ENCODE measurements at places on chromosomes 13 and 19. TPM values are rescaled to one million over a fixed set of nuclear protein-coding genes. Genes with fewer than 3 reads are reported as not detected.

Gene ADGRE1
- total RNA-seq: 2.1 TPM

Gene SLC7A10
- total RNA-seq: not detected

Gene TNNT1
- total RNA-seq: 1.3 TPM

Gene ZNF682
- total RNA-seq: 4.8 TPM

Gene IQCN
- 3.3 TPM for total RNA-seq

Gene GJB2
- total RNA-seq: 2.7 TPM

Gene TMEM238
- total RNA-seq: 10.5 TPM

Gene ZNF534
- total RNA-seq: not detected

Gene CCDC169
- total RNA-seq: 0.23 TPM

Gene WDR87
- not detected for total RNA-seq

Gene ATP4B
- not detected for total RNA-seq

Gene ZFR2
- 0.32 TPM for total RNA-seq

GRCh38 chr13:35285677-35286076 is 190.8 kb downstream of the MAB21L1 start:
- DNase-seq: no peak

GRCh38 chr19:48502350-48503018 is 9.2 kb downstream of the LMTK3 start:
- no peak for DNase-seq

DNA sequence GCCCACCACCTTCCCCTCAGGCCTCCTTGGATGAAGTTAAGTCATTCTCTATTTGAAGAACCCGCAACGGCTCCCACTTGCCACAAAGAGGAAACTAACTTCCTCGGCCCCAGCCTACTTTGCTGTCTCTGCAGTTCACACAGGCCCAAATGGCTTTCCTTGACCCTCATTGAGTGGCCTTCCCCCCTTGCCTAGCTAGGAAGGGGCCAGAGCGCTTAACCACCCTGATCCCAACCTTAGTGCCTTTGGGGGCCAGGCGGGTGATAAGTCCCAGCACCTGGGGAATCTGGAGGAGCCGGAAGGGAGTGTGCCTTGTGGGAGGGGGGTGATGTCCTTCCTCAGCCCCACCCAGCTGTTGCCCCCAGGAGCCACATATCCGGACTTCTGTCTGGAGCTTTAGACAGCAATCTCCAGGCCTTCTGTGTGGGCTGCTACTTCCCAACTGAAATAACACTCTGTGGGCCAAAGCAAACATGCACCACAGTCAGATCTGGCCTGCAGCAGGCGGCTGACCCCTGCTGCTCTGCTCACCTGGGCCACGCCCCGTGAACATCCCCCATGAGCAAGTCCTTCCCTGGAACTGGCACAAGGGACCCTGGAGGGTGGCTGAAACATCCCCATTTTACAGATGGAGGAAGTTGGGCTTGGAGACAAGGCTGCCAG is 10.5 kb downstream of the NECTIN2 start:
- no peak for DNase-seq

DNA sequence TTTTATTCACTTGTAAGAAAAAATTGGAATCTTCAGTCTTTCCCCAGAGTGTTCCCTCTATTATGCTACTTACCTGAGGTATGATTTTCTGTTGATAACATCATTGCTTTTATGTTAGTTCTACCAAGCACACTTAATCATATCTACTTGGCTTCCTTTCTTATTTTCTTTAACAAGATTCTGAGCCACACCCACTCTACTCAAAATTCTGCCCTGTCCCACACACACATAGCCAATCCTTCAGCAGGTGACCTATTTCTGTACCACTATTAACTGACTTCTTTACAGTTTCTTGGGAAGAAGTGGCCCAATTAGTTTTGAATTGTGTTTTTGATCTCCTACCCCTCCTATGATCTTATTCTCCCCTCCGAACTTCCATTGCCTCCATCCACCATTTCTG is 215.7 kb downstream of the PCDH9 start:
- no peak for DNase-seq

DNA sequence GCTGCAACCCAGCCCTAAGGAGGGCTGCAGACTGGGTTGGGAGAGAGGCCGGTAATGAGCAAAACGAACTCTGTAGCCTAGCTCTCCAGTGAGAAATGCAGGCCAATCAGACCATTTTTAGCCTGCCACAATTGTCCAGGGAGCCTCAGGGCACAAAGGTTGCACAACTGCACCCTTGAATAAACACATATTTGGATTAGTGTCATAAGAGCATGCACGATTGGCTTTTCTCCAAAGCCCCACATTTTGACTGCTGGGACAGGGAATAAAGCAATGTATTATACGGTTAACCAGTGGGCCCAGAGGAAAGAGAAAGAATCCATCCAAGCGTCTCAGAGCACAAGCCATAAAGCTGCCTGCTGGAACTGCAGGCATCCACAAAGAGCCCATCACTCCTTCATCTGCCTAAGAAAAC is 729.4 kb upstream of the SGCG start:
- no peak for DNase-seq

GRCh38 chr19:54297759-54298305 is 15.1 kb downstream of the LILRA5 start:
- no peak for DNase-seq

GRCh38 chr13:75656425-75656989 is 20.4 kb downstream of the LMO7 start:
- no peak for DNase-seq

DNA sequence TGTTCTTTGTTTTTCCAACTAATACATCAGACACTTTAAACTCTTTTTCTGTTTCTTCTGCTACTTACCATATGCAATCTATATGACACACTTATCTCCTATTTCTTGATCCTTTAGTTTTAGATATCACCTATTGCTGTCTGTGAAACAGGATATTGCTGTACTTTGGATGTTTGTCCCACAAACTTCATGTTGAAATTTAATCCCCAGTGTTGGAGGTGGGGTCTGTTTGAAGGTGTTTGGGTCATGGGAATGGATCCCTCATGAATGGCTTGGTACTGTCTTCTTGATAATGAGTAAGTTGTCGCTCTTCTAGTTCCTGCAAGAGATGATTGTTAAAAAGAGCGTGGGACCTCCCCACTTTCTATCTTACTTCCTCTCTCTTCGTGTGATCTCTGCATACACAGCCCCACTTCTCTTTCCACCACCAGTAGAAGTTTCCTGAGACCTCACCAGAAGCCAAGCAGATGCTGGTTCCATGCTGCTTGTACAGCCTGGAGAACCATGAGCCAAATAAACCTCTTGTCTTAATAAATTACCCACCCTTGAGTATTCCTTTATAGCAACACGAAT is 244.2 kb downstream of the NHLRC3 start:
- no peak for DNase-seq

GRCh38 chr13:74289107-74289506 is 154.9 kb upstream of the KLF12 start:
- DNase-seq: no peak

DNA sequence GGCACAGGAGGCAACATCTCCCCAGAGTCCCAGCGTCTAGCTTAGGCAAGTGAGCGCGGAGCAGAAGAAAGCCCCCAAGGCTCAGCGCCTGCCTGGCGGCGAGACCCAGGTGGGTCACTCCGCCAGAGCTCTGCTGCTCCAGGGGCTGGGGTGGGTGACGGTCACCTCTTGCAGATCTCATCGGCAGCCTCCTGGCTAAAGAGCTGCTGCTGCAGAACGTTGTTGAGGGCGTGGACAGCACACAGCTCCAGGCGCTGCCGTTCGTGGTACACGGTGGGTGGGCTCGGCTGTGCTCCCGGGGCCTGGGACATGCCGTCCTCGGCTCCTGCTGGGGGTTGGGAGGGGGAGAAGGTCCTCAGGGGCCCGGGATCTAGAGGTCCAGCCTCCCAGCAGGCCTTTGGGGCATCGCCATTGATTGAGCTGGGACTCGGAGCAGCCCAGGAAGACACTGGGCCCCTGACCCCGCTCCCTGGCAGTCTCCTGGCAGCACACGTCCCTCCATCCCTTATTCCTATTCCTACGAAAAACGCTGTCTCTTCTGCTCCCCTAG is 795 bp downstream of the JOSD2 start:
- no peak for DNase-seq

DNA sequence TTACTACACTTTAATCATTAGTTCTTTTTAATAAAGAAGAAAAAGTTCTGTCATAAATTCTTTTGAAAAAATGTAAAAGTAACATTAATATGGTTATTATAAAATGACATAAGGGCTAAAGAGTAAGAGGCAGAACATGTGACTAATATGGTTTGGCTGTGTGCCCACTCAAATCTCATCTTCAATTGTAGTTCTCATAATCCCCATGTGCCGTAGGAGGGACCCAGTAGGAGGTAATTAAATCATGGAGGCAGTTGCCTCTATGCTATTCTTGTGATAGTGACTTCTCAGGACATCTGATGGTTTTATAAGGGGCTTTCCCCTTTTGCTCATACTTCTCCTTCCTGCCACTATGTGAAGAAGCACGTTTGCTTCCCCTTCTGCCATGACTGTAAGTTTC is 104.5 kb downstream of the UGGT2 start:
- no peak for DNase-seq

GRCh38 chr13:46655377-46656180 is 102.6 kb downstream of the LRCH1 start:
- DNase-seq: no peak

DNA sequence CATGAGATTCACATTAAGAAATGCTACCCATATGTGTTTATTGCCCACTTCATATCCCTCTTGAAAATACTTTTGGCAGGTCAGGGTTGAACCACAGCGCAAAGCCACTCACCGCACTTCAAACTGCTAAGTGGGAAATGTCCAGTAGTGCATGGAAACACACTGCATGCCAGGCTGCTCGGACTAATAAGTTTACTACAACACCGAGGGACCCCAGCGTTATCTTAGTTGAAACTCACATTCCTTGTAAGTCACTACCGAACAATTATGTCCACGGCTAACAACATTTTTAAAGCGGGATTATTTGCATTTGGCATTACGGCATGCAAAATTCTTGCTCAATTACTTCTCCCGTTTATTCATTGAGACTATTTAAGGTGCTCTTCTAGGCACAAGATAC is 4.0 kb downstream of the BRD4 start:
- DNase-seq: no peak

DNA sequence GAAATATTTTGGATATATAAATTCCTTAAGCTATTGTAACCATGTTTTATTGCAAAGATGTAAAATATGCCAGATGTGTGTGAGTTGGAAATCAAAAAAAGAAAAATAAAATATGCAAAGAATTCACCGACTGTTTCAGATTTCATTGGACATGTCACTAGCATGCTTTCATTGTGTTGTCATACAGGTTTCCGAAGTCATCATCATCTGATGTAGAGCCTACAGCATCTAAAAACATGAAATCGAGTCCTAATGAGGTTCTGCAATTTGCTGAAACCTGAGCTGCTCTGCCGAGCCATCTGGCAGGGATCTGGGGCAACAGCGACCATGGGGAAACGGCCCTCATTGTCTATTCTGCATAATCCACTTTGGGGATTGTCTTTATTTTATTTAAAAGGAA is 196.1 kb upstream of the MAB21L1 start:
- no peak for DNase-seq

DNA sequence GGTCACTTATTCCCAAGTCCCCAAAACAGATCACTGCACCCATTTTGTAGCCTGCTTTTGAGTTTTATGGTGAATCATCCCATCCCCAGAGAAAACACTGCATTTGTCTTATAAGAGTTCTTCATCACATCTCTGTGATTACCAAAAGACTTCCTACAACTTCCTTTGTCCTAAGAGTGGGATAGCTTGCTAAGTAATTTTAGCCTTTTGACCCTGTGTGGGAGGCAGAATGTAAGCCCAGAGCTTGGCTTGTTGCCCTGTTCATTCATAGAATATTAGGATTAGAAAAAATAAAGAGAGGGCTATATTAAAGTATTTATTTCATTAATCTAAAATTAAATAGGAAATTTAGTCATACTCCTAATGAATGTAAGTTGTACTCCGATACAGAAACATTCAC is 213.3 kb downstream of the MZT1 start:
- no peak for DNase-seq

DNA sequence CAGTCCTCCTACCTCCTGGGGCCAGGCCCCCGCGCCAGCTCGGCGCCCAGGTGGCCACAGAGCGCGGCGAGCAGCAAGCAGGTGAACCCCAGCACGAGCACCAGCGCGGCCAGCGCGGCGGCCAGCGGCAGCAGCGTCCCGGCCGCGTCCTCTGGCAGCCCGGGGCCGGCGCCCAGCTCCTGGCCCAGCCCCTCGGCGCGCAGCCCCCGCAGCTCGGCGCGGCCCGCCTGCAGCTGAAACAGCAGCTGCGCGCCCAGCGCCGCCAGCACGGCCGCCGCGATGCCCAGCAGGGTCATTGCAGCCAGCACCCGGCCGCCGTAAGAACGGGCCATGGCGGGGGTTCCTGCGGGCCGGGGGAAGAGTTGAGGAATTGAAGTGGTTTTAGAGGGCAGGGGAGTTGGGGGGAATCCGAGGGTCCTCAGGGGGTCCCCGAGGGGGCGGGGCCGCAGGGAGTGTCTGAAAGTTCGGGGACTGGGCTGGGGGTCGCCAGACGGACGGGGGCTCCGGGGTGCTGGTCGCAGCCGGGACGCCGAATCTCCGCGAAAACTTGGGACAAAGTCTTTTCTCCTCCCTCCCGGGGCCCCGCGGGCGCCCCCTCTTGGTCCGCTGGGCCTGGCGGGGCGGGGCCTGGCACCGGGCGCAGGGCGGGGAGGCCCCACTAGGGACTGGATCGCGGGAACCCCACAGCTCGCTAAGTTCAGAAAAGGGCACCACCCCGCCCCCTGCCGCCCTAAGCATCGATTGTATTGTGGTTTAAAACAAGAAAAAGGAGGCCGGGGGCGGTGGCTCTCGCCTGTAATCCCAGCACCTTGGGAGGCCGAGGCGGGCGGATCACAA is at the start of gene TMEM221:
Gene TMEM221 (minus strand): TSS at position 538 of the 837 bp plus-strand sequence. CDS start 206 bp downstream, at position 332.
- DNase-seq: peak; percentile 30

DNA sequence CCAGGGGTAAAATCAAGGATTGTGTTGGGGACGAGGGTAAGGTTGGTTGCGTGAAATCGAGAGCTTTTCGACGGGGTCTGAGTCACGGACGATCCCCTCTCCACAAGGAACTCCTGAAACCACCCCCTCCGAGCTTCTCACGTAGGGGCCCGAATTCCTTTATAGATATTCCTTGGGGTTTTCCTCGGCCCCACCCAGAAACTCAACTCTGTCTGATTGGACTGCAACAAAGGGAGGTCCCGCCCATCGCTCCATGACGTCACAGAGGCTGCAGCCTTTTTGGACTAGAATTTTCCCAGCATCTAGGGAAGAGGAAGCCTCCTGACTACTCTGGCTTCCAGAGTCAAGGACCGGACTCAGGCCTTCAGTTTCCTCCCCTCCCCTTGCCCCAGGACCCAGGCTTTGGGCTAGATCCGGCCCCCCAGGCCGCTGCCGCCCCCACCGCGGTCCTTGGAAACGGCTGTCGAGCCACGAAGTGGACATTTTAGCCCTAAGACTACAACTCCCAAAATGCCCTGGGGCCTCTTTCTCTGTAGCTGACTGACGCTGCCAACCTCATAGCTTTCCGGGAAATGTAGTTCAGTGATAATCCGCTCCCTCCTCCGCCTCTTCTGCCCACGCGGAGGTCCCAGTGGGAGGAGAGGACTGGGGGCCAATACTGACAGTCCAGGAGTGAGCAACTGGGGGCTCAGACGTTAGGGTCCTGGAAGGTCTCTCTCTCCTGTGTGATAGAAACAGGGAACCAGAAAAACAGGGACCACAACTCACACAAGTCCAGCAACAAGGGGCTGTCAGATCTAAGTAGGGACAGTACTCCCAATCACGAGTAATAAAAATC is at the start of gene IZUMO1:
Gene IZUMO1 (minus strand): TSS at position 172 of the 838 bp plus-strand sequence. CDS start 1,050 bp downstream, outside the sequence.
- DNase-seq: peak; percentile 58

All from activated T-helper 2 cell treated with anti-CD3 and anti-CD28 coated beads, Interferon-gamma antibody, Interleukin-2, Interleukin-4, amounts not matched to agents 10 μg/mL and 5 μg/mL and 100 μg/mL, durations not matched to agents 14 hours and 24 hours and 36 hours (primary cell).